Diencephalon (tissue), 1 donor: ENCODE measurements at places on chromosomes 11 and 22. TPM values are rescaled to one million over a fixed set of nuclear protein-coding genes. Genes with fewer than 3 reads are reported as not detected.

The CRYBB3 gene
- total RNA-seq, result not detected

The KCNK4 gene
- 7.2 TPM for total RNA-seq

The ATXN10 gene
- 292 TPM for total RNA-seq

The OR2D3 gene
- total RNA-seq, result not detected

The TPBGL gene
- total RNA-seq, result 0.46 TPM

The OSBP2 gene
- 19.4 TPM for total RNA-seq

The KRTAP5-1 gene
- not detected for total RNA-seq

The BCR gene
- total RNA-seq, result 48.0 TPM

The MFNG gene
- 4.2 TPM for total RNA-seq

The TEX12 gene
- total RNA-seq, result 1.8 TPM
